ENCODE measurements at places on chromosomes 2 and 18. TPM values are rescaled to one million over a fixed set of nuclear protein-coding genes. Genes with fewer than 3 reads are reported as not detected.

- H3K4me3 ChIP-seq: peak overlapping the region; percentile 75
- H3K4me1 ChIP-seq: peaks cover 28% of the 10 kb centered on the region
- DNase-seq: no peak
- no peaks in the 10 kb centered on the region for H3K36me3 ChIP-seq
- no peak overlapping the region for H3K27ac ChIP-seq
Observed at GRCh38 chr2:96115631-96116423, 544 bp downstream of the ADRA2B start.

GRCh38 chr2:96823198-96823597 is 7.1 kb downstream of the CNNM3 start:
- H3K4me1 ChIP-seq: peaks cover 29% of the 10 kb centered on the region
- H3K27me3 ChIP-seq: no peaks in the 10 kb centered on the region
- DNase-seq: no peak
- no peak overlapping the region for H3K4me3 ChIP-seq

GRCh38 chr2:68809324-68810240 is 61.6 kb downstream of the BMP10 start:
- no peak overlapping the region for H3K27ac ChIP-seq
- H3K4me1 ChIP-seq: no peaks in the 10 kb centered on the region
- H3K36me3 ChIP-seq: no peaks in the 10 kb centered on the region
- H3K27me3 ChIP-seq: no peaks in the 10 kb centered on the region

DNA sequence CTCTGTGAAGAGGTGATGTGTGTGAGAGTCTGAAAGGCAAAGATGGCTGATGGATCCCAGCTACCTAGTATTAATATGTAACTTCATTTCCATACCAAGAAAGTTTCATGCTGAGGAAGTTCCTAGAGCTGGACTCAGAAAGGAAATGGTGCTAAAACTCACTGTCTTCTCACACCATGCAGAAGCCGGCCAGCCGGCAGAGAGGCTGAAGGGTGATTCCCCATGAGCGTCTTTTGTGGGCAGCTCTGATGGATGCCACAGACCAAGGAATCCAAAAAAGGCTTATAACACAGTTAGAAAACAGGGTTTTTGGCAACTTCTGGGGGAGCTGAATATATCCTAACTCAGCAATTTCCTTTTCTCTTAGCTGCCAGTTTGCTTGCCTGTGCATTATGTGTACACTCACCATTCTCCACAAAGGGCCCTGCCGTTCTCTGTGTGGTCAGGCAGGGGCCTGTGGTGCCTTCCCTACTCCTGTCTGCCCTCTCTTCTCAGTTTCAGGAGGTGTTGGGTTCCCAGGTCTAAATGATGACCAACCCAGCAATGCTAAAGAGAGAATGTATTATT is 289.4 kb downstream of the MTX2 start:
- no peaks in the 10 kb centered on the region for H3K36me3 ChIP-seq
- DNase-seq: no peak
- H3K27me3 ChIP-seq: peaks cover 34% of the 10 kb centered on the region
- H3K27ac ChIP-seq: no peak overlapping the region

DNA sequence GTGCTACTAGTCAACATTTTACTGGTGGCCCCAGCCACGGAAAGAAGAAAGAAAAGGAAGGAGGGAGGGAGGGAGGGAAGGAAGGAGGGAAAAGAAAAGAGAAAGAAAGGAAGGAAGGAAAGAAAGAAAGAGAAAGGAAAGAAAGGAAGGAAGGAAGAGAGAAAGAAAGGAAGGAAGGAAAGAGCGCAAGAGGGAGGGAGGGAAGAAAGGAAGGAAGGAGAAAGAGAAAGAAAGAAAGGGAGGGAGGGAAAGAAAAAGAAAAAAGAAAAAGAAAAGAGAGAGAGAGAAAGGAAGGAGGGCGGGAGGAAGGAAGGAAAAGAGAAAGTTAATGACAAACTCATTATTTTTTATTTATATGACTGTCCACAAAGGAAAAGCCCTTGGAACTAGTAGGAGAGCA is 34.9 kb upstream of the SLC35G4 start:
- no peaks in the 10 kb centered on the region for H3K27me3 ChIP-seq
- no peak for DNase-seq
- no peaks in the 10 kb centered on the region for H3K36me3 ChIP-seq
- H3K4me3 ChIP-seq: no peak overlapping the region

DNA sequence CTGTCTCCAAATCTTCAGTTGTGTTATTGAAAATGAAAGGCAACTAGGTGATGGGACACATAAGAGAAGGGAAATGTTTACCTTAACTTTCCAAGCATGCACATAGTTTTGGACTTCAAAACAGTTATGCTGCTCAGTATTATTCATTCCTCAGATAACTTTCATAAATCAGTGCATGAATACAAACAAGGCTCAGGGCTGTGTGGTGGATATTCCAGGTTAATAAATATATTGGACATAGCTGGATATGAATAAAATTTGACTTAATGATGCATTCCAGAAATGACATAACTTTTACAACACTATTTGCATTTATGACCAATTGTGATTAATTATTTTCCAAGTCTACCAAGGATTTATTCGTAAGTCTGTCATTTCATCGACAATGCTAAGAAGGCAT is 301.2 kb upstream of the ZNF804A start:
- H3K4me1 ChIP-seq: no peaks in the 10 kb centered on the region
- H3K27ac ChIP-seq: no peak overlapping the region
- H3K27me3 ChIP-seq: no peaks in the 10 kb centered on the region
- no peak for DNase-seq
- H3K36me3 ChIP-seq: no peaks in the 10 kb centered on the region

- no peak overlapping the region for H3K27ac ChIP-seq
- H3K4me3 ChIP-seq: no peak overlapping the region
- peaks cover 23% of the 10 kb centered on the region for H3K36me3 ChIP-seq
Observed at GRCh38 chr2:173232956-173233744, 121.5 kb upstream of the CDCA7 start.

DNA sequence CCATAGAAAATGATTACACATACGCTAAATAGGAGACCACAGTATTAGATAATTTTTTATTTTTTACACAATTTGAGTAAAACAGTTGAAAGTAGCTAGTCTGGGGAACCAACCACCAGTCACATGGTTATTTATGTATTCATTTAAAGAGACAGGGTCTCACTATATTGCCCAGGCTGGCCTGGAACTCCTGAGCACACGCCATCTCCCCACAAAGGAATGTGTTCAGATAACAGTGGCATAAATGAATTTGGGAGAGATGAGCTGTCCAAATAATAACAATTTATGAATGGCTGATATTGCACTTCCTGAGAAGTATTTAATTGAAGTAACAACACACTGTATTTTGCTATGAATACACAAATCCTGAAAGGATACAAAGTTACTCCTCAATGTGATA is 39.7 kb downstream of the KIDINS220 start:
- H3K36me3 ChIP-seq: peaks cover 10% of the 10 kb centered on the region
- no peak for DNase-seq
- H3K4me3 ChIP-seq: no peak overlapping the region
- no peaks in the 10 kb centered on the region for H3K4me1 ChIP-seq
- no peak overlapping the region for H3K27ac ChIP-seq

- H3K27me3 ChIP-seq: no peaks in the 10 kb centered on the region
- no peak overlapping the region for H3K27ac ChIP-seq
- H3K36me3 ChIP-seq: no peaks in the 10 kb centered on the region
- DNase-seq: no peak
Observed at GRCh38 chr2:156427074-156427473, 9.1 kb upstream of the GPD2 start.

GRCh38 chr2:129777146-129777545 is 202.3 kb upstream of the RAB6C start:
- peaks cover 4% of the 10 kb centered on the region for H3K36me3 ChIP-seq
- no peak for DNase-seq

- DNase-seq: no peak
- no peak overlapping the region for H3K4me3 ChIP-seq
- H3K27ac ChIP-seq: no peak overlapping the region
- H3K36me3 ChIP-seq: no peaks in the 10 kb centered on the region
Observed at GRCh38 chr2:233764761-233765160, 4.7 kb downstream of the UGT1A1 start.

DNA sequence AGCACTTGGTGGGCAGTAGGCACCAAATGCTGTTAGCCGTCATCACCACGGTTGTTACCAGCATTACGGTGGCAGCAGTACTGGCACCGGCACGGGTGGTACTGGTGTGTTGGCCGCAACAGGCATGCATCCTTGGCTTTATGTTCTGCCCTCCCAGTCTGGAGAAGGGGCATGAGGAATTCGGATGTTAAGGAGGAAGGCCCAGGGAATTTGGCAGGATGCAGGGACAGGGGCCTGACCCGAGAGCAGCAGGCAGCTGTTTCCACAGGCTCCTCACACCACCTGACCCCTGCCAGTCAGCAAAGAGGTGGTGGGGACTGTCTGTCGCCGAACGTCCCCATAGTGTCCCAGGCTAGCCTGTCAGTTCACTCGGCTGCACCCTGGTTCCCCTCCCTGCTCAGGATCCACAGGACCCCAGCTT is 79.0 kb downstream of the EDAR start:
- no peaks in the 10 kb centered on the region for H3K4me1 ChIP-seq
- H3K27ac ChIP-seq: no peak overlapping the region
- no peak overlapping the region for H3K4me3 ChIP-seq
- no peaks in the 10 kb centered on the region for H3K36me3 ChIP-seq

- H3K4me3 ChIP-seq: no peak overlapping the region
- peaks cover 21% of the 10 kb centered on the region for H3K4me1 ChIP-seq
- no peak overlapping the region for H3K27ac ChIP-seq
- DNase-seq: no peak
- no peaks in the 10 kb centered on the region for H3K27me3 ChIP-seq
- no peaks in the 10 kb centered on the region for H3K36me3 ChIP-seq
Observed at GRCh38 chr2:213764849-213765248, 480.6 kb downstream of the SPAG16 start.

GRCh38 chr2:112257575-112257974 is 2.7 kb upstream of the ZC3H8 start:
- H3K4me3 ChIP-seq: no peak overlapping the region
- H3K36me3 ChIP-seq: peaks cover 2% of the 10 kb centered on the region
- H3K27ac ChIP-seq: no peak overlapping the region
- no peak for DNase-seq
- H3K4me1 ChIP-seq: peaks cover 21% of the 10 kb centered on the region

GRCh38 chr2:234954551-234954992 is 2.8 kb downstream of the SH3BP4 start:
- peak overlapping the region; percentile 84 for H3K4me3 ChIP-seq
- H3K27me3 ChIP-seq: peaks cover 27% of the 10 kb centered on the region
- peak; percentile 20 for DNase-seq
- peaks cover 80% of the 10 kb centered on the region for H3K4me1 ChIP-seq
- peak overlapping the region; percentile 90 for H3K27ac ChIP-seq
- no peaks in the 10 kb centered on the region for H3K36me3 ChIP-seq

UGT1A10 gene
- 0.11 TPM for total RNA-seq

MC4R gene
- total RNA-seq: not detected

RAB6C gene
- total RNA-seq: 0.07 TPM

IL37 gene
- total RNA-seq: not detected

PARD3B gene
- total RNA-seq: 5.9 TPM

KLHL29 gene
- total RNA-seq: 7.3 TPM

CFAP65 gene
- total RNA-seq: 0.48 TPM

PDE1A gene
- total RNA-seq: 0.25 TPM

TCF7L1 gene
- total RNA-seq: 108 TPM

HJURP gene
- total RNA-seq: 83.7 TPM

FKBP7 gene
- 3.2 TPM for total RNA-seq

TUBA3E gene
- total RNA-seq: 0.18 TPM

Data from WTC11 (cell line).